Pulmonary artery endothelial cell (primary cell): ENCODE measurements at places on chromosomes 16 and 17. TPM values are rescaled to one million over a fixed set of nuclear protein-coding genes. Genes with fewer than 3 reads are reported as not detected.

GRCh38 chr17:33944412-33944811 is 310.7 kb upstream of the CCL2 start:
- no peak for DNase-seq

GRCh38 chr16:18805257-18805773 is 4.0 kb upstream of the ARL6IP1 start:
- DNase-seq, result no peak

GRCh38 chr16:84581158-84581557 is 36.7 kb downstream of the COTL1 start:
- DNase-seq, result no peak

- no peak for DNase-seq
Observed at GRCh38 chr17:6471531-6472465, 27.5 kb downstream of the PIMREG start.

- no peak for DNase-seq
Observed at GRCh38 chr17:77045441-77046041, 95.2 kb upstream of the SEC14L1 start.

DNA sequence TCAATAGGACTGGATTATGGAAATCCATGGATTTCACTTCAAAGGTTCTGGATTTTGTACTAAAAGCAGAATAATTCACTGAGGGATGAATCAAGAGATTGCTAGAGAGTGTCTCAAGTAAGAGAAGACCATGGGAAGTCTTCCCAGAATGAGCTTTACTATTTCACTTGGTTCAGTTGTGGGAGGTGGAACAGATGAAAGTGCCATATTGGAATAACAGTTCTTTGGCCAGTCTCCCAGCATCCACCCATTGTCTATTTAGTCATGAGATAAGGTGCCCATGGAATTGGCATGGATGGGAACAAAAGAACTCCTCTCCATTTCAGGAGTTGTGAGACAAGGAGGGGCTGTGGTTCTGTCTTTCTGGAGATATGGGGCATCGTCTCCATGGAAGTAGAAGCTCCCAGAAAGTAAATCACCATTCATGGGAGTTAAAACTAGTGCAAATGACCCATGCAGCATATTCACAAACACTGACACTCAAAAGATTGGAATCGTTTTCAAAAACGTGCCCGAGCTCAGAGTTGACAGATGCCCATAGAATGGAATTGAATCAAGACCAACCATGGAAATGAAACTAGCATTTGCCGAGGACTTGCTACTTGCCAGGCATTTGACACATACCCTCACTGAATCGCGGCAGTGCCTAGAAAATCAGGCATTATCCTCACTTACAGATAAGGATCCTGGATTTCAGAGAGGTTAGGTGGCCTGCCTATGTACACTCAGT is 36.2 kb upstream of the CLEC3A start:
- no peak for DNase-seq

DNA sequence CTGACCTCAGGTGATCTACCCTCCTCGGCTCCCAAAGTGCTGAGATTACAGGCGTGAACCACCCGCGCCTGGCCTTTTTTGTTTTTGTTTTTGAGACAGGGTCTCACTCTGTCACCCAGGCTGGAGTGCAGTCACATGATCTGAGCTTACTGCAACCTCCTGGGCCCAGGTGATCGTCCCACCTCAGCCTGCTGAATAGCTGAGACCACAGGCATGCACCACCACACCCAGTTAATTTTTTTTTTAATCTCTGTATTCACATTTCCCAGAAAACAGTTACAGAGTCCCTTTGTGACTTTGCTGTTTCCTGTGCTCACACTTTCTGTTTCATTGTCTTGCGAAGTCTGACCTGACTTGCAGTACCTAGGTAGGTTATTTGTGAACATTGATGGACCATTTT is 2.7 kb downstream of the CLUAP1 start:
- DNase-seq, result no peak

GRCh38 chr17:50359005-50359699 is 13.2 kb downstream of the XYLT2 start:
- DNase-seq, result no peak

- DNase-seq, result no peak
Observed at GRCh38 chr17:44353672-44354331, 8.7 kb downstream of the GRN start.

- DNase-seq, result no peak
Observed at GRCh38 chr17:80945736-80946135, 45.9 kb upstream of the CHMP6 start.

GRCh38 chr16:67173808-67174705 is 3.7 kb downstream of the NOL3 start:
- DNase-seq, result peak; percentile 72

- no peak for DNase-seq
Observed at GRCh38 chr16:79404571-79404970, 196.0 kb downstream of the MAF start.

- DNase-seq, result no peak
Observed at GRCh38 chr16:66902648-66903543, 15.8 kb downstream of the CDH16 start.

DNA sequence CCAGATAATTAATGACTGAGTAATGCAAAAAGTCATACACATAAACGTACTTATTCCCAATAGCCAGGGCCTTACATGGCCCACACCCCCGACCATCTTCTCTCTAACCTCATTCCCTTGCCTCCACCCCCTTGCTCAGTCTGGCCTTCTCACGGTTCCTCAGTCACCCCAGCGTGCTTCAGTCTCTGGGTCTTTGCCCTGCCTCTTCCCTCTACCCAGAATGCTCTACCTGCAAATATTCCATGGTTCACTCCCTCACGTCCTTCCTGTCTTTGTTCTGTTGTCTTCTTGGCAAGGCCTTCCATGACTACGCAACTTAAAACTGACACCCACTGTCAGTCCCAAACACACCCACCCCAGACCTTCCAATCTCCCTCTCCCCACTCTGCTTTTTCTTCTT is 468.3 kb downstream of the GRIN2A start:
- no peak for DNase-seq

DNA sequence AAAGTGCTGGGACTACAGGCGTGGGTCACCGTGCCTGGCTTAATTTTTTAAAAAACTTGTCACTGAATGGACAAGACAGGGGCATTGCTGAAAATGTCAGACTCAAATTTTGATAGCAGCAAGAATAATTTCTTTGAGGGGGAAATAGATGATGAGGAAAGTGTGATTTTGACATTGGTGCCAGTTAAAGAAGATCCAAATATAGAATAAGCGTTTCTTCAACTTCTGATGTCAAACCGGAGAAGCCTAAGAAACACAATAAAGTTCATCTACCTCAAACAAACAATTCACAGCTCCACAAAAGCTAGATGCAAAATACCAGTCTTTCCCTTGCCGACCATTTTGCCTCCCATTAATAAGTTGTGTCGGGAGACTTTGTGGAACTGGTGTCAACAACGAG is 4.5 kb downstream of the MT1X start:
- DNase-seq, result no peak

The TBC1D3 gene
- not detected in 2 replicates for total RNA-seq

The CCL8 gene
- total RNA-seq, result not detected in 2 replicates

The RNF43 gene
- total RNA-seq, result 0.11 and 0.13 TPM in 2 replicates

The MSLN gene
- not detected in 2 replicates for total RNA-seq

The RASL10B gene
- 0.20 and 0.49 TPM in 2 replicates for total RNA-seq

The ATAD5 gene
- 4.3 and 5.3 TPM in 2 replicates for total RNA-seq

The RND2 gene
- 0.35 and 0.46 TPM in 2 replicates for total RNA-seq

The CDK3 gene
- 1.1 and 1.2 TPM in 2 replicates for total RNA-seq

The RNF227 gene
- 0.86 and 1.2 TPM in 2 replicates for total RNA-seq

The LRRC75A gene
- total RNA-seq, result 2.0 and 3.6 TPM in 2 replicates

The KRT20 gene
- not detected in 2 replicates for total RNA-seq
